Suprapubic skin (tissue), 4 donors: ENCODE measurements at places on chromosomes 16 and 17. TPM values are rescaled to one million over a fixed set of nuclear protein-coding genes. Genes with fewer than 3 reads are reported as not detected.

DNA sequence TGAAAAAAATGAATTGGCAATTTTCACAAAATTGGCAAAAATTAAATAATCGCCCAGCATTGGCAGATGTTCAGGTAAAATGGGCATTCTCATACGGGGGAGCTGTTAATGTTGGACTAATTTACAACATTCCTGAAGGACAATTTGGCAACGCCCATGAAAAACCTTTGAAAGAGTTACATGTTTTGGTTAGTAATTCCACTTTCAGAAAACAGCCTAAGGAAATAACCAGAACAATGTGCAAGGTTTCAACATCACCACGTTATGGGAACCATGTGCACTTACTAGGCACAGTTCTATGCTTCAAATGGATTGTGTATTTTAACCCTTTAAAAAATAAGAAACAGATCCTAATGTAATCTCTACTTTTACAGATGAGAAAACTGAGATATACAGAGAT, 62.7 kb downstream of the CDYL2 start:
- H3K4me3 ChIP-seq: no peak overlapping the region
- no peaks in the 10 kb centered on the region for H3K36me3 ChIP-seq
- no peaks in the 10 kb centered on the region for H3K27me3 ChIP-seq
- H3K4me1 ChIP-seq: no peaks in the 10 kb centered on the region

DNA sequence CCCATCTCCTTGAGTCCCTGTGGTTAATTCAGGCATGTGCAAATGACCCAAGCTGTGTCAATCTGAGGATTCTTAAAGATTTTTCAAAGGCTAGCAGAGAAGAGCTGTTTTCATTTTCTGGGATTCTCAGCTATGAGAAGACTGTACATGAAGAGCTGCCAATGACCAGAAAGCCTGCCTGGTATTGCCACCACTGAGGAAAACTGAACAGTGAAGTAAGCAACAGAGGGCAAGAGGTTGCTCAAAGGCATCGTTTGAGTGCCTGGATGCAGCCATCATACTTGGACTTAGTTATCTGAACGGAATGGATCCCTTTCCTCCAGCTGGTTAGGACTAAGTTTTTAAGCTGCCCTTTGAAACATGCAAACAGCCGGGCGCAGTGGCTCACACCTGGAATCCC, 38.4 kb downstream of the FAM20A start:
- H3K4me3 ChIP-seq: no peak overlapping the region
- H3K27ac ChIP-seq: no peak overlapping the region
- H3K4me1 ChIP-seq: peaks cover 30% of the 10 kb centered on the region
- no peaks in the 10 kb centered on the region for H3K27me3 ChIP-seq

DNA sequence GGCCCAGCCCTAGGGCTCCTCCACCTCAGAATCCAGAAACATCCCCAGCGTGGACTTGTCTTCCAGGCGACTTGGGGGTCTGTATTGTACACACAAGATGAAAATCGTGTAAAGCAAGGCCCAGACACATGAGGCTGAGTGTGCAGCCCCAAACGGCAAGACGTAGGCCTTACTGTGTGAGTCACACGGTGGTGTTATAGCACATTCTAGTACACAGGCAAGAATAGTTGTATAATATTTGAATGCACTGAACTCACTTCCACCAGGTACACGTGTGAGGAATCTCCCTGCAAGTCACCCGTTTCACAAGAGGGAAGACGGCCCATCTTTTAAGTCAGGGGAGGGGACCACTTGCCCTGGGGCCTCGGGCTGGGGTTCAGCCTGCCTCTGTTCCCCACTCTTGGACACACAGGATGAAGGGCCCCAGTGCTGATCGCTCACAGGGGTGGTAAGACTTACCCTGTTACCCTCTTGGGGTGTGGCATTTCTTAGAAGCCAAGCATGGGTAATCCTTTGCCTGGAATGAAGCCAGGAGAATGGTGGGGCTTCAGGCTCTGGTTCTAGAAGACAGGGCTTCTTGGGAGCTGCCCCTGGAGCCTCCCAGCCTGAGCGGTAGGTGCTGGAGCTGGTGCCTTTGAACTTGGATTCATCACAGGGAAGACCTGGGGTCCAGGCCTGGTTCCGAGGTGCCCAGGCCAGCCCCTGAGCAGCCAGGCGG, 71.3 kb downstream of the SREBF1 start:
- H3K4me1 ChIP-seq: peaks cover 38% of the 10 kb centered on the region
- H3K27me3 ChIP-seq: no peaks in the 10 kb centered on the region
- no peaks in the 10 kb centered on the region for H3K36me3 ChIP-seq
- peak overlapping the region; percentile 34 for H3K27ac ChIP-seq
- no peak for DNase-seq

DNA sequence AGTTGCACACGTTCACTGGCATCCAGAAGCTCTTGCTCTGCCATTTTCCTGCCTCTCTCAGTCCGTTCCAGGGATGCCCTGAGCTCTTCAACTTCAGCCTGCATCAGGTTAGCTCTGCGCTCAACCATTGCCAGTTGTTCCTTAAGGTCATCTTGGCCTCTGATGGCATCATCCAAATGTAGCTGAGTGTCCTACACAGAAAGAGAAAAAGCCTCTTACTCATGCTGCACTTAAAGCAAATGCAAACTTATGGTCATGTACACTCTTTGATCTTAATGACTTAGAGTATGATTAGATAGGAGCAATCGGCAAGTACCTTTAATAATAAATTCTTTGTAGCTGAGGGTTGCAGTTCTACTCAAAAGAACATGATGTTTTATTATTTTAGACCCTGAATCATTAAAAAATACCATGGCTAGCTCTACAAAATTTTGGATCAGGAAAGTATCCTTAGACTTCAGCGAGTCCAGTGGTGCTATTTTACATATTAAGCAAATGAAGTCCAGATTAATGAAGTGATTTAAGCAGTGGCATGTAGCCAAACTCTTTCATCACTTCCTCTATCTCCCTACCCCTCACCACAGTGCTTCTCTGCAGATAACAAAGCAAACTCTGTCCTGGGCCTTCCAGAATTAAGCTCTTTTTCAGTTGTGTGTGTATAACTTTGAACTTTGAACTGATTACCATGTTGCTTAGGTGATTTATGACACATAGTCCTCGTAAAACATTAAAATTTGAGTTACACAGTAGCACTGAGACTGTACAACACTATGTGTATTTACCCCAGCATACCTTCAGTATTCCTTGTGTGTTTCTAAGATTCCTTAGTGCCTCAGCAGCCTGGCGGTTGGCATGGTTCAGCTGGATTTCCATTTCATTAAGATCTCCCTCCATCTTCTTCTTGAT, 22.1 kb downstream of the MYH4 start:
- no peak overlapping the region for H3K4me3 ChIP-seq
- DNase-seq: no peak
- H3K4me1 ChIP-seq: no peaks in the 10 kb centered on the region
- H3K27ac ChIP-seq: no peak overlapping the region
- no peaks in the 10 kb centered on the region for H3K36me3 ChIP-seq

The TGFB1I1 gene
- total RNA-seq: 18.8 TPM

The RAB26 gene
- total RNA-seq: 1.4 TPM

The DRC7 gene
- not detected for total RNA-seq
